ENCODE measurements at places on chromosomes 12 and 14.

- DNase-seq: peak; percentile 95
Measured at GRCh38 chr12:121190523-121191031, 19.4 kb upstream of the P2RX4 start.

GRCh38 chr12:25993901-25994651, 35.6 kb downstream of the RASSF8 start:
- no peak for DNase-seq

DNA sequence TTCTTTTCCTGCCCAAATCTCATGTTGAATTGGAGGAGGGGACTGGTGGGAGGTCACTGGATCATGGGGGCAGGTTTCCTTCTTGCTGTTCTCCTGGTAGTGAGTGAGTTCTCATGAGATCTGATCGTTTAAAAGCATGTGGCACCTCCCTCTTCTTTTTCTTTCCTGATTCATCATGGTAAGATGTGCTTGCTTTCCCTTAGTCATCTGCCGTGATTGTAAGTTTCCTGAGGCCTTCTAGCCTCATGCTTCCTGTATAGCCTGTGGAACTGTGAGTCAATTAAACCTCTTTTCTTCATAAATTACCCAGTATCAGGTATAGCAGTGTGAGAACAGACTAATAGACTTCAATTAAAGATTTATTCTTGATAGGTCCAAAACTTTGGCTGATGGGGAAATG, 83.5 kb downstream of the CAND1 start:
- no peak for DNase-seq

DNA sequence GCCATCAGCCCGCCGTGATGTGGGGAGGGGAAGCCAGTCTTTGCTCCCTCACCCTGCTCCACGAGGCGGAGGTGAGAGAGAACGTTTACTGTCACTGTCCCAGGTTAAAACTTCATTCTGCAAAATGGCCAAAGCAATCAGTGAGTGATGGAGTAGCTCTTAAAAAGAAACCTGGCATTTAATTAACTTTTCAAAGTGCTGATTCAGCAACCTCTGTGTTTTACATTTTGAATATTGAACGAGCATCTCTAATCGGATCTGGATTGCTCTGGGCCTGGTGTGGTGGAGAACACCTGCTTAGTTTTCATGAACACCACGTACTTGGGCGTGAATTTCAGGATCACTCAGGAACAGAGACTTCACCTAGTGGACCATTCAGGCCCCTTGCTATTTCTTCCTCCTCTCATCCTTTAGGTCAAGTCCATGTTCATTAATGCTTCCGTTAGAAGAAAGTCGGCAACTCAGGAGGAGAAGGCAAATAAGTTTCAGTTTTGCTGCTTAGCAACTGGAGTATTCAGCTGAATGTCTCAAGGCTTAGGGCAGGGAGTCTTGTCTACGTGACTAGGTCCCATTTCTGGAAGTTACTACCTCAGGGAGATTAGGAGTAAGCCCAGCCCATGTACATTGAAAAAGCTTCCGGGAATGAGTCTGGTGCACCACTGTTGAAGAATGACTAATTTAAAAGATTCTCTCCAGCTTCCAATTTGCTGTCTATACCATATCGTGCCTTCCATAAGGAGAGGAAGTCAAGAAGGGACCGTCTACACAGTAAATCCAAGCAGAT, 68.2 kb downstream of the IFT43 start:
- no peak for DNase-seq

DNA sequence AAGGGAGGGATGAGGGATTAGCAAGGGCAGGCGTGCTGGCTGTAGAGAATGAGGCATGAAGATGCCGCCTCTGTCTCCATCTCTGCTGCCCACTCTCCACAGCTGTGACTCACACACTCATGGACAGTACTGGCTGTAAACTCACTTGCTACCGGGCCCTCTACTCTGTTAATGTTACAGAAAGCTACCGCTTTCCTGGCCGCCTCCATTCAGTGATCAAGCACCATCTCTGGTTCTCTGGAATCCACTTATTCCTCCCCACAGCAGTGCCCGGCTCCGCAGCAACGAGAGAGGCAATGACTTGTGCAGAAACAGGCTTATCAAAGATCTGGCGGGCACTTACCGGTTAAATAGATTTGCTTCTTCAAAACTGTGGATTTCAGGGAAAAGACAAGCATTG, 34.8 kb downstream of the AMN start:
- DNase-seq: no peak

DNA sequence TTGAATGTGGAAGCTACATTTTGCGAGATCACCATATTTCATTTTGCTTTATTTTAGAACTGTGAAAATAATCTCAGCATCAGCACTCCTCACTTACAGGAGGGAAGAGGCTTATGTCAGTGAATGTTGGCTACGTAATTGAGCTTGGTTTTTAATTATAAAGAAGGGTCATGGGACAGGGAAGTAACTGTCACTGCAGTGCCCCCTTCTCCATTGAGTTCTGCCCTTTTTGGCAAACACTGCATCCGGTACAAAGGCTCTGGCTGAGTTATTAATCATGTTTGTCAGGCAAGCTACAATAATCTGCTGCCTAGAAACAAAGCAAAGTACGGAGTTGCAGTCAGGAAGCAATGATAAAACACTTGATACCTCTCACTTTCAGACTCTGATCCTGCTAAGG, 546.7 kb downstream of the SNAPC1 start:
- no peak for DNase-seq

DNA sequence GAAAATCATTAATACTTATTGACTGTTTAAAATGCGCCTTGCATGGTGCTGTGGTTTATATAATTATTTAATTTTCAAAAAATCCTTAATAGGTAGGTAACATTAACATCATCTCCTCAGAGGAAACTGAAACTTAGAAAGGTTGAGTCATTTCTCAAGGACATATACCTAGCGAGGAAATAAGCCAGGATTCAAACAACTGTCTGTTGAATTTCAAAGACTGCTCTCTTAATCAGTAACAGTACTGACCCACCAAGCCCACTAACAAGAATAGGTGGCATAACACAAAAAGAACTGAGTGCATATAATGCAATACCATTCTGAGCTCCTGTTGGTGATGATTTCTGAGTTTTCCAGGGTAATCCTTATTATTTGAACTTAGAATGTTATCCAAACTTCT, 174.3 kb downstream of the SOX5 start:
- DNase-seq: no peak

GRCh38 chr12:89947437-89948270, 239.0 kb upstream of the ATP2B1 start:
- peak; percentile 89 for DNase-seq

DNA sequence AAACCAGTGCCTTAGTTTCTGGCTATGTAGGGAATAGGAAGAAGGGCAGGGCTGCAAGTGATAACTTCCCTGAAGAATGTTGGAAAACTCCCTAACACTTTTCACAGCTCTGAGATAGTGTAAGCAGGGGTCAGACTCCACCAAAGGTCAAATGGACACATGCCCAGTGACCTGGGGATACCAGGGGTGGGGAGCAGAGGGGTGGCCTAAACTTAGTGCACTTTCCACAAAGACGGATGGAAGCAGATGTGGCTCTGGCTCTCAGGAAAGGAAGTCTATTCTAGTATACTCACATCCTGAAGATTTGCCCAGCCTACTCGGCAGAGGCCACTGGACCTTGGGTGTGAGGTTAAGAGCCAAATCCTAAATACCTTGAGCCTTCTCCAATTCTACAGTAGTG, 285.8 kb downstream of the NUAK1 start:
- no peak for DNase-seq

DNA sequence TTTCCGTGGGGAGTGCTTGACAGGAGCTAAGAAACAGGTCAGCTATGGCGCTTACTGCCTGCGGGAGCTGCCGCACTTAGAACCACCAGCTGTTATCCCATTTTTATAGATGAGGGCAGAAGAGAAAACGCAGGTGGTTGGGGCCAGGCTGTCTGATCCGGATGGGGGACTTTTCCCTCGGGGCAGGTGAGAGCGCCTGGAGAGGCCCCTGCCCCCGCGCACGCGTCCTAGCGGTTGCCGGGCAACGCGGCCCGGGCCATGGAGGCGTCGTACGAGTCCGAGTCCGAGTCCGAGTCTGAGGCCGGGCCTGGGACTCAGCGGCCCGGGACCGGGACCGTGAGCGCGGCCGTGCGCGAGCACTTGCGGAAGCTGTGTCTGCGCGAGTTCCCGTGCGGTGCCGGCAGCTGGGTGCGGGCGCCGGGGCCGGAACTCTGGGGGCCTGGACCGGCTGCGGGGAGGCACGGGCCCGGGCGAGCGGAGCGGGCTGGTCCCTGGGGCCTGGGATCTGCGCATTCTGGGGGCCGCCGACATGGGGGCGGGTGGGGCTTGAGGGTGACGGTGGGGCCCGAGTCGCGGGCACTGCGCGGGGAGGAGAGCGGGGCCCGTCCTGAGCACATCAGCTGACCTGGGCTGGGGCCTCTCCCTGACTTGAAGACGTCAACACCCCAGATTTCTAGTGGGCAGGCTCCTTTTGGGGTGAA, at the start of gene LRRC43:
LRRC43 (plus strand) TSS at position 237 of the 701 bp plus-strand sequence; CDS start at position 259, 22 bp downstream.
- peak; percentile 25 for DNase-seq

DNA sequence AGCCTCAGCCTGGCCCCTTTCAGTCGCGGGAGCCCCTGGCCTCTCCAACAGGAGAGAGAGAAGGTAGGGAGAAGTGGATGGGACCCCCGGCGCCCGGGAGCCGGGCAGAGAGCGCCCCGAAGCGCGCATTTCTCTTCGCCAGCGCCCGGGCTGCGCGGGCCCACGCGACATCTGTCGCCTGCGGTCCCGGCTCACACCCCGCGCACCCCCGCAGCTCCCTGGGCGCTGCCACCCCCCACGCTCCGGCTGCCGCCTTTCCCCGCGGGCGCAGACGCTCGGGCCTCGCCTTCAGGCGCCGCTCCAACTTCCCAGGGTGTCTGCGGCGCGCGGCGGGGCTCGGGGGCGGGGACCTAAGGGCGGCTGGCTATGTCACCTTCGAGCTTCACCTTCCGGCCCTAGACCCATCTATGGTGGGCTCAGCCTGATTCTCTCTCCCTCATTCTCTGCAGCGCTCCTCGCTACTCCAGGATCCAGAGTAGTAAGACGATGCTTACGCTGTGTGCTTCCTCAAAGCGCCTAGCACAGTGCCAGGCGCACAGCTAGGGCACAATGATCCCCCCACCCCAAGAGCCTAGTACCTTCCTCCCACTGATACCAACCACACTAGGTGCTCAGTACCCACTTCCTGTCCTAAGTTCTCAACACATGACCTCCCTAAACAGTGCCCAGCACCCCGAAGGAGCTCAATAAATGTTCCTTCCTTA, 1.6 kb downstream of the HRK start:
- DNase-seq: no peak

- no peak for DNase-seq
Measured at GRCh38 chr14:101239065-101239464, 322.2 kb upstream of the DIO3 start.

- DNase-seq: no peak
Measured at GRCh38 chr14:95482627-95483308, 33.7 kb downstream of the SYNE3 start.
